ENCODE measurements at places on chromosomes 16 and 17.

DNA sequence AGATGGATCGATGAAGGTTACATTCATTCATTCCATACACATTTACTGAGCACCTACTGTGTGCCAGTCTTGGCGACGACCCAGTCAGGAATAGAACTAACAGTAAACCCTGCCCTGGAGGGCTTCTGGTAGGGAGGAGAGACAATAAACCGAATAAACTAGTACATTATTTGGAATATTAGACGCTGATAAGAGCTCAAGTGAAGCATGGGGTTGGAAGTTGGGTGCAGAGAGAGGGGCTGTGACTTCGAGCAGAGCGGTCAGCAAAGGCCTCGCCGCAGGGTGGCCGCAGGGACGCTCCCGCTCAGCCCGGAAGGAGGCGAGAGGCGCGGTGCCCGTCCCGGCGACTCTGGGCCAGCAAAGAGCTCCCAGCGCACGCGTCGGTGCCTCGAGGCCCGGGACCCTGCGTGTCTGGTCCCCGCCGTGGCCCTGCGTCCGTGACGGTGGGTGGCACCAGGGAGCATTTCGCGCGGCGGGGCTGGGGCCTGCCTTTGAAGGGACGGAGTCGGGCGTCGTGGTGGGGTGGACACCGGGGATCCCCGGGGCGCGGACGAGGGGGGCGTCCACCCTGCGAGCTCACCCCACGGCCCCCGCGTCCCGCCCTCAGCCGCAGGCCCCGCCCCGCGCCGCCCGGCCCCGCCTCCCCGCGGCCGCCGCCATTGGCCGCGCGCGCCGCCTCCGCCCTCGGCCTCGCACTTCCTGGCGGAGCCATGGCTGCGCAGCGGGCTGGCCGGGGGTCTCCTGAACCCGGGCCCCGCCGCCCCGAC is at the start of gene KLHL36:
Gene KLHL36, plus strand, starts transcription at position 684 of the 767 bp plus-strand sequence. CDS start 2,357 bp downstream, outside the sequence.
- no peak for DNase-seq

- no peak for DNase-seq
Observed at GRCh38 chr17:40014375-40014980, 762 bp upstream of the CSF3 start.

- DNase-seq = peak; percentile 36
Observed at GRCh38 chr16:4506450-4506849, 30.3 kb downstream of the HMOX2 start.

GRCh38 chr16:879986-880385 is 79.5 kb upstream of the GNG13 start:
- DNase-seq = no peak

DNA sequence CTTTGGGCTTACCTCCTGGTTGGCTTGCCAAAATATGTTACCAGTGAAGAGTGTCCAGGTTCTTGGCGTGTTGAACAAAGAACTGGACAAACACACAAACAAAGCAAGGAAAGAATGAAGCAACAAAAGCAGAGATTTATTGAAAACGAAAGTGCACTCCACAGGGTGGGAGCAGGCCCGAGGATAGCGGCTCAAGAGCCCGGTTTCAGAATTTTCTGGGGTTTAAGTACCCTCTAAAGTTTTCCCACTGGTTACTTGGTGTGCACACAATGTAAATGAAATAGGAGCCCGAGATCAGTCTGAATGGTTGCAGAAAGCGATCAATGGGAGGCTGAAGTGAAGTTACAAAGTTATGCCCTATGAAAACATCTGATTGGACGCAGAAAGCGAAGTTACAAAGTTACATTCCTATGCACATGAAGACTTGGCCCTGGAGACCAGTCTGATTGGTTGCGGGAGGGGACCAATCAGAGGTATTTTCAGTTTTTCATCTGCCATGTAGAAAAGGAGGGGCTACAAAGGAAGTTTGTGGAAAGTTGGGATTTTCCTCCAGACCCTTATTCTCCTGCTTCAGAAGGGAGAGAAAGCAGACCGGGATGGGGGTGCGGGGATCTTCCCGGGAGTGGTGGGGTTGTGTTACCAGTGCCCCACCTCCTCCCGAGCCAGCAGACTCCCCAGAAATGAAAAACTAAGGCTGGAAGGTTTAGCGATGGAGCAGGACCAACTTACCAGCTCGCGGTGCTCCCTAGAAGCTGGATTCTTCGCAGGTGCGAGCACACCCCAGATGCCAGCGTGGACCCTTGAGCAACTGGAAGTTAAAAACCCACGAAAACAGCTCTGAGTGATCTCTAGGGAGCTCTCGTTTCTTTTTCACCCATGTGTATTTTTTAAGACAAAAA is at the start of gene SLFN12:
Gene SLFN12, minus strand, starts transcription at position 325 of the 899 bp plus-strand sequence. CDS start 9,472 bp downstream, outside the sequence.
- DNase-seq = no peak

- DNase-seq = no peak
Observed at GRCh38 chr17:74872313-74873036, at the start of gene FDXR. Gene FDXR (minus strand): TSS chr17:74872994. CDS start chr17:74872944, 50 bp downstream.

DNA sequence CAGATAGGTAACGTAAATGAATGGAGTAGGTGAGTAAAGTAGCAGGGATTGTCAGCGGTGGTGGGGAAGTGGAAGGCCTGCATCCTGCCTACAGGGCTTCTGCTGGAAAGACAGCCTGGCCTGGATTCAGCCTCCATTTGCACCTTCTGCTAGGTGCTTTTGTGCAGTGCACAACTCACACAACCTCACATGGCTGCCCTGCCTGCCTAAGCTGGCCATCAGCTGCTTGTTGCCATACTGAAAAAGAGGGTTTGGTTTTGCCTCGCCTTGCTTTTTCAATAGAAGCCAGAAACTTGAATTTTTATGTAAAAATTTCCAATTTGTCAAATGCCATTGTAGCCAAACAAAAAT is 36.3 kb downstream of the SOST start:
- DNase-seq = no peak

- DNase-seq = no peak
Observed at GRCh38 chr16:79767421-79768275, 167.1 kb upstream of the MAF start.

GRCh38 chr17:72110942-72111318 is 9.9 kb upstream of the SOX9 start:
- DNase-seq = no peak

GRCh38 chr17:66312912-66313311 is 10.5 kb downstream of the PRKCA start:
- DNase-seq = no peak

DNA sequence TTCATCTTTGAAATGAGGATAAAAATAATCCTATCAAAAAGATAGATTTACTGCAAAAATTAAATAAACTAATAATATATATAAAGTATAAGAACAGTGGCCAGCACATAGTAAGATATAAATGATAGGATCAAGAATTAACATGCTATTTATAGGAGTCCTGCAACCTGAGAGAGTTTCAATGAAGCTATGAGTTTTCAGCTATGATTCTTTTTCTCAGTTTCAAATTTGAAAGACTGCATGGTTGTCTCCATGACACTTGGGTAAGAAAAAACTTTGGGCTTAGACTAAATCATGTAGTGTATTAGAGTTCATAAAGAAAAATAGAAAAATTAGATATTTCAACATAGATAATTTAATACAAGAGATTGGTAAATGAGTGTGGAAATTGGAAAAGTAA is 817.8 kb upstream of the KIF2B start:
- no peak for DNase-seq

GRCh38 chr16:30366511-30366910 is 3.8 kb downstream of the TBC1D10B start:
- no peak for DNase-seq

DNA sequence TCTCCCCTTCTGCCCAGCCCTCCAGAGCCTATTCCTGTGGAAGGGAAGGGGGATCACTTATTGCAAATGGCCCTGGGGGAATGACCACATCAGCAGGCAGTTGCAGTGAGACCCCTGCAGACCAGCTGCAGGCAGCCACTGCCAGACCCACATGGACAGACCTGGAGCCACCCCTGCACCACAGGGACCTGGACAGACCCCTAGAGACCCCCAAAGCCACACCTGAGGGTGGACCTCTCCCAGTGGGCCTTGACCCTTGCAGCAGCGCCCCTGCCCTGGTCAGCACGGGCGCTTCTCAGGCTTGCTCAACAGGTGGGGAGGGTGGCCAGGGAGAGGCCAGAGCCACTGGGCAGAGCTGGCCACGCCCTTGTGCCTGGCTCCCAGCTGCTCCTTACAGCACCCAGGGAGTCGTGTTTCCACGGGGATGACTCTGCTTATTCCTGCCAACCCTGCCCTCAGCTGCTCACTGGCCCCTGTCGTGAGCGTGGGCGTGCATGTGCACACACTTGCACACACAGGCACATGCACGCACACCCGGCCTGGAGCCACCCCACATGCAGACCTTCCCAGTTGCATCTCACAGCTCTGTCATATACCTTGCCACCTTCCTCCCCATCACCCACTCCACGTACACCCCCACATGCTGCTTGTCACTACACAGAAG is 1.3 kb upstream of the SCN4A start:
- DNase-seq = no peak

GRCh38 chr17:17072546-17072945 is 30.3 kb downstream of the MPRIP start:
- DNase-seq = no peak

GRCh38 chr17:81480140-81481072 is 32.2 kb downstream of the ACTG1 start:
- DNase-seq = no peak

GRCh38 chr17:43673516-43674323 is 12.0 kb upstream of the MEOX1 start:
- DNase-seq = peak; percentile 11

DNA sequence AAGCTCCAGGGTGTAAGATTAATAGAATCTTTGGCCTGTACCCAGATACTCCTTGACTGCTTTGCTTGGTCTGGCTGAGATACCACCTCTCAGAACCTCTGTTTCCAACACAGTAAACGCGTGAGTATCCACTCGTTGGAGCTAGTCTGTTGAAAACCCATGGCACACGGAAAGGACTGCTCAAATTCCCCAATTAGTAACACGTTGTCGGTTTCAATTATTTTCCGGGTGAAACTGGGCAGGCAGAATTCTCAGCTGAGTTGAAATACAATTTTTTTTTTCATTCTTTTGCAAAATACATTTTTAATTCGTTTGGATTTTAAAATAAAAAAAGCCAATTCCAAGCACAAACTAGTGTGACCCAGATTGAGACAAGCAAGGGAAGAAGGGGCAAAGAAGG is 120.5 kb downstream of the MAF start:
- DNase-seq = no peak

GRCh38 chr17:28827672-28828071 is 14.9 kb downstream of the FAM222B start:
- no peak for DNase-seq
